Fibroblast of gingiva (primary cell): ENCODE measurements at places on chromosomes 3 and 15.

GRCh38 chr3:183208260-183208659, 44.8 kb upstream of the B3GNT5 start:
- no peak for DNase-seq

- no peak for DNase-seq
Observed at GRCh38 chr3:167839460-167840134, 104.1 kb downstream of the SERPINI1 start.

DNA sequence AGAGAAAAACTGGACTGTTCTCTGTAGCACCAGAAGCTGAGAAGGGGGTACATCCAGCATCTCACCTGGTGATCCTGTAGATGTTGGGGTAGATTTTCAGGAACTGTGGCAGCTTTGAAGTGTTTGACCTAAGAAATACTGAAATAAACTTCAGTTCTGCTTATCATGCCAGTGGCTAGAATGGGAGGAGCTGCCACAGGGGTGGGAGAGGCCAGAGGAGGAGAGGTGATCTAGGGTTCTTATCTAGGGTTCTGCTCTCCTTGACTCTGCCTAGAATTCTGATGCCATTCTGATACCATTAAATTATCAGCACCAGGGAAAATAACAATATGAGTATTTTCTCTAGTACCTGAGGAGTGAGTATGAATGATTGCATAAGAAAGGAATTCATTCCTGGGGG, 10.2 kb upstream of the CPOX start:
- DNase-seq = no peak

DNA sequence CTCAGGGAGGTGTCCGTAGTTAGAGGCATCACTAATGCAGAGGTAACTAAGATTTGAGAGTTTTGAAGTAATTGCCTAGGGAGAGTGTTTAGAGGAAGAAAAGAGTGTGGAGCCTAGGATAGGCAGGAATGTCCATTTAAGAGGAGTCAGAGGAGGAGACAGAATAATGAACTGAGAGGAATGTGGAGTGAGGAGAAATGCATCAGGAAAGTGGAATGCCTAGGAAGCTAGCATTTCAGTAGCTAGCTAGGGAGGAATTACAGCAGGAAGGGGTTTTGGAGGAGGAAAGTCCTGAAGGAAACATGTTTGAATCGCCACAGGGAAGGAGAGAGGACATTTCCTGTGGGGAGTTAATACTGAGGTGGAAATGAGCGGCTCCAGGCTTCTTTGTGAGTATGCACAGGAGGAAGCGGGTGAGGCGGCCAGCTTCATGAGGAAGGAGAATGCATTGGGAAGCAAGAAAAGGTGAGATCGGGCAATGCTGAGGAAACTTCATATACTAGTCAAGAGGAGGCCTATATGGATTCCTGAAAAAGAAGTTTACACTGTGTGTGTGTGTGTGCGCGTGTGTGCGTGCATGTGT, 154.3 kb downstream of the TMEM108 start:
- DNase-seq = no peak

GRCh38 chr3:44355362-44356033, 16.9 kb downstream of the TCAIM start:
- DNase-seq = peak; percentile 83

GRCh38 chr3:168951884-168952283, 711.6 kb downstream of the MECOM start:
- no peak for DNase-seq

GRCh38 chr15:39542385-39543065, 38.4 kb upstream of the THBS1 start:
- DNase-seq = no peak

- no peak for DNase-seq
Observed at GRCh38 chr3:142530296-142530695, 48.2 kb downstream of the ATR start.

DNA sequence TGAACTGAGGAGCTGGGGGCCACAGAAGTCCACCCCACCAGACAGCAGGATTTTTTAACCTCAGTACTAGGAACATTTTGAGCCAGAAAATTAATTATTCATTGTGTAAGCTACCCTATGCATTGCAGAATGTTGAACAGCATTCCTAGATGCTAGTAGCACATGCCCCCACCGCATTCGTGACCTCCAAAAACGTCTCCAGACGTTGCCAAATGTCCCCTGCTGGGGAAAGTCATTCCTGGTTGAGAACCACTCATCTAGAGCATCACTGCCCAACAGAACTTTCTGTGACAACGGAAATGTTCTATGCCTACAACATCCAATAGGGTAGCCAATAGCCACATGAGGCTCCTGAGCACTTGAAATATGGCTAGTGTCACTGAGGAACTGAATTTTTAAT, 333.5 kb downstream of the FOXP1 start:
- no peak for DNase-seq

GRCh38 chr3:53794597-53794996, 51.6 kb downstream of the CHDH start:
- DNase-seq = no peak

GRCh38 chr3:25665315-25666280, 891 bp upstream of the TOP2B start:
- no peak for DNase-seq

- DNase-seq = peak; percentile 38
Observed at GRCh38 chr3:81728766-81729544, 32.5 kb downstream of the GBE1 start.
